ENCODE measurements at places on chromosomes 13 and 19.

- DNase-seq: no peak
Measured at GRCh38 chr13:52921194-52921593, 72.8 kb upstream of the PCDH8 start.

DNA sequence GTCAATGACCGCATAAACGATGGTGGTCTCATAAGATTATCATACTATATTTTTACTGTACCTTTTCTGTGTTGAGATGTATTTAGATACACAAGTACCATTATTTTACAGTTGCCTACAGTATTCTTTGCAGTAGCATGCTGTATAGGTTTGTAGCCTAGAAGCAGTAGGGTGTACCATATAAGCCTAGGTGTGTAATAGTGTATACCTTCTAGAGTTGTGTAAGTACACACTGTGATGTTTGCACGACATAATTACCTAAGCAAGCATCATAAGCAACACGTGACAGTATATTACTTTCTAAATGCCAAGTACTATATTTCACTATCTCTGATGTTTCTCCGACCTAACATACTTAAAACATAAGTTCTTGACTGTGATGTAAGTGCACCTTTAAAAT lies 2.7 kb downstream of the LPAR6 start:
- DNase-seq: no peak

GRCh38 chr19:41302624-41303351 lies 7.2 kb upstream of the CCDC97 start:
- no peak for DNase-seq

DNA sequence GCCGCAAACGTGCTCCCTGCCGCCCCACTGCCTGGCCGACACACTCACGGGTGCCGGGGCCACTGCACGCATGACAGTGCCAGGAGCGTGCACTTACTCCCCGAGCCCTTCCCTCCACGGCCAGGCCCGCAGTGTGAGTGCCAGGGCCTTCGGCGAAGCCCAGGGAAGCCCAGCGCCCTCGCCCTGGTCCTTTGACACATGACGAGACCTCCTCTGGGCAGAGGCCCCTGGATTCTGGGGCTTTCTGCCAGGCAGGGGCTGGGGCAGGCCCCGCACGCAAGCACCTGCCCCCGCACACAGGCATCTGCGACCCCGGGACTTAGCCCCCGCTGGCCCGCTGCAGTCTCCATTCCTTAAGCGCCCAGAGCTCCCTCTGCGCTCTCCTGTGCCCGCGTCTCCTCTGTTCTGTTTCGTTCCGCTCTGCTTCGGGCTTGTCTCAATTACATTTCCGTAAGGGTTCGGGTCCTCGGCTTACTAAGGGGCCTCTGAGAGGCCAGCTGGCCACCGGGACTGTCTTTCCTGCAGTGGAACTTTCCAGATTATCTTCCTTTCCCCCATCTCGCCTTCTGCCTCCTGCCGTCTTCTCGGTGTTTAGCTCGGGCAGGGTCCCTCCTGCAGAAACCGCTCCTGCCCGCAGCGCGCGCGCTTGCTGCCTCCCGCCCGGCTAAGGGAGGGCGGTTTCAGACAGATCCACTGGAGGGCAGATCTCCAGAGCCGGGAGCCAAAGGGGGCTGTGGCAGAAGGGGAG lies 98.8 kb downstream of the ING1 start:
- DNase-seq: no peak

Measured in stimulated activated CD4-positive, alpha-beta T cell treated with anti-CD3 and anti-CD28 coated beads, Interleukin-1b, Interleukin-23, amount 100 ng/mL, for 1 hour (primary cell).